ENCODE measurements at places on chromosomes 7 and 10.

DNA sequence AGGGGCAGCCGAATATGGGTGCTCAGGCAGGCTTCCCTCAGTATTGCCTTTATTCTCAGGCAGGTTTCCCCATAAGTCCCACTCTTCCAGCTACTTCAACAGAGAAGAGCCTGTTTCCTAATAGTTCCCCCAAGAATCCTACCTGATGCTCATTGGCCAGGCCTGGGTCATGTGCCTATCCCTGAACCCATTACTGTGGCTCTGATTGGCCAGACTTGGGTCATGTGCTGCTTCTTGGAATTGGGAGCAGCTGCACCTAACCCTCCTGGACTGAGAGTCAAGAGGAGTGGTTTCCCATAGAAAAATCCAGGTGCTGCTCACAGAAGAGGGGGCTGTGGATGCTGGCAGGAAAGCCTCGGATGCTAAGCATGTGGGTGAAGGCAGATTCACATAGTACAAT lies 21.7 kb downstream of the OPALIN start:
- DNase-seq: no peak

DNA sequence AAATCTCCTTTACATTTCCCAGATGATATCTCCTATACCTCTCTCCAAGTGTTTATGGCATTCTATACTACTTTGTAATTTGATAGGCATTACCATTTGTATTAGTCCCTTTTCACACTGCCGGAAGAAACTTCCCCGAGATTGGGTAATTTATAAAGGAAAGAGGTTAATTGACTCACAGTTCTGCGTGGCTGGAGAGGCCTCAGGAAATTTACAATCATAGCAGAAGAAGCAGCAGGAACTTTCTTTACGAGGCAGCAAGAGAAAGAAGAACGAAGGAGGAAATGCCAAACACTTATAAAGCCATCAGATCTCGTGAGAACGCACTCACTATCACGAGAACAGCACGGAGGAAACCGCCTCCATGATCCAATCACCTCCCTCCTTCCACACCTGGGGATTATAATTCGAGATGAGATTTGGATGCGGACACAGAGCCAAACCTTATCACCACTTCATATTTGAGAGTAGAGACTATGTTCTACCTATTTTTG lies 1194.6 kb downstream of the SORCS1 start:
- no peak for DNase-seq

DNA sequence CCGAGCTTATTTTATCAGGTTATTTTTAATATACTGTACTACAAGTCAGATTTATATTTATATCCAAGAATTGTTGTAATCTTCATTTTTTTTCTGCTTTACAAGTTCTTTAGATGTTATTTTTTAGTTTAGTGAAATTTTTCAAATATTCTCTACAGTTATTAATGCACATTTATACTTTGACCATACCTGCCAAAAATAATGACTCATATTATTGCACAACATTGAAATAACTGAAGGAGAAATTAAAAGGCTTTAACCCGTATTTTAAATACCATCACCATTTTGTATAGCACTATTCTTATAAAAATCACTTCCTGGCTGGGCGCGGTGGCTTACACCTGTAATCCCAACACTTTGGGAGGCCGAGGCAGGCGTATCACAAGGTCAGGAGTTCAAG lies 278.5 kb downstream of the BICC1 start:
- DNase-seq: no peak

- no peak for DNase-seq
Observed at GRCh38 chr7:19024261-19024660, 93.2 kb downstream of the TWIST1 start.

DNA sequence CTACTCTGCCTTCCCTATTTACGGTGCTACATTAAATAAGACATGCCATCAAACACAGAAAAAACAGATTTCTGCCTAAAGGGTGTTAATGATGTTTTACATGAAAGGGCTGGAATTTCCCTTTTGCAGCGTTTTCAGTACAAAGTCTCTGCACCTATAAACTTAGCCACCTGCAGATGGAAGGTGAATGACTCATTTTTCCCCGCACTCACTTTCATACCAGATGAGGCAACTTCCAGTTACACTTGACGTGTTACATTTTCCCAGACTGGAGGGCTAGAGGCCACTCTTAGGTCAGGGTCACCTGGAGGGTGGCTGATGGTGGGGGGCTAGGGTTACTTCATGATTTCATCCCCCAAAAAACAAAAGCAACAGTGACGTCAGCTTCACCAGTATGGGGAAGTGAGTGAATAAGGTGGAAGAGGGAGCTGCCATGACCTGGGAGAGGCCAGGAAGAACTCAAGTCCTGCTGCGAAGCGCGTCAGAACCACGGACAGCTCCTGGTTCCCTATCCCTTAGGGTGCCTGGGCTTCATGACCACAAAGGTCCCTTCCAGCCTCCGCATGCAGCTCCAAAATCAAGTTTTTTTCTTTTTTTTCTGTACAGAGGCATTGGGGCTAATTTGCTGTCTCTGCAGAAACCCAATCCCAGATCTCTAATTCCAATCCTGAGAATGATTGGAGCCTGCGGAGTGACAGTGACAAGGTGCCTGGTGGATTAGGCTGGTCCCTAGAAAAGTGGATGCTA lies 94.0 kb downstream of the ADARB2 start:
- peak; percentile 9 for DNase-seq

- peak; percentile 12 for DNase-seq
Observed at GRCh38 chr7:154960063-154960790, 42.7 kb downstream of the PAXIP1 start.

GRCh38 chr10:29923416-29923965 lies 135.9 kb downstream of the JCAD start:
- no peak for DNase-seq

GRCh38 chr10:119526621-119527592 lies 15.6 kb downstream of the RGS10 start:
- DNase-seq: no peak

DNA sequence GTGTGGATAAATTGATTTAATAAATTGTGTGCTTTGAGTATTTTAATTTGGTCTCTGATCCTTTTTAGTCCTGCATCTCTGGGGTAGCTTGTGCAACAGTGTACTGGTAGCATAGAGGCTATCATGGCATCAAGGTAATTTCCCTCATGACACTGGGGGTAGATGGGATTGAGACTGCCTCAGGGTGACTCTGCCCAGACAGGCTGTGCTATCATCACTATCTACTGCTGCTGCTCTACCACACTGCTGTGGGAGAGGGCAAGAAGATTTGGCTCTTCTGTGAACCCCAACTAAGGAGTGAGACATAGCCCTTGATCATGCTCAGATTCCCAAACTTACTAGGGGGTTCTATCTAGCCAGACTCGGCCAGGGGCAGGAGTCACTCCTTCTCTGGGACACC lies 43.6 kb upstream of the JAZF1 start:
- no peak for DNase-seq

- DNase-seq: no peak
Observed at GRCh38 chr10:10869592-10869991, 148.1 kb upstream of the CELF2 start.

GRCh38 chr7:80611779-80612178 lies 26.7 kb upstream of the CD36 start:
- peak; percentile 79 for DNase-seq

- peak; percentile 79 for DNase-seq
Observed at GRCh38 chr7:149071641-149072437, 18.7 kb downstream of the ZNF786 start.

- DNase-seq: no peak
Observed at GRCh38 chr10:51204701-51205100, 130.4 kb downstream of the PRKG1 start.

GRCh38 chr10:98125940-98126631 lies 8.4 kb upstream of the R3HCC1L start:
- no peak for DNase-seq

GRCh38 chr10:88211230-88211629 lies 347.8 kb downstream of the PTEN start:
- no peak for DNase-seq

DNA sequence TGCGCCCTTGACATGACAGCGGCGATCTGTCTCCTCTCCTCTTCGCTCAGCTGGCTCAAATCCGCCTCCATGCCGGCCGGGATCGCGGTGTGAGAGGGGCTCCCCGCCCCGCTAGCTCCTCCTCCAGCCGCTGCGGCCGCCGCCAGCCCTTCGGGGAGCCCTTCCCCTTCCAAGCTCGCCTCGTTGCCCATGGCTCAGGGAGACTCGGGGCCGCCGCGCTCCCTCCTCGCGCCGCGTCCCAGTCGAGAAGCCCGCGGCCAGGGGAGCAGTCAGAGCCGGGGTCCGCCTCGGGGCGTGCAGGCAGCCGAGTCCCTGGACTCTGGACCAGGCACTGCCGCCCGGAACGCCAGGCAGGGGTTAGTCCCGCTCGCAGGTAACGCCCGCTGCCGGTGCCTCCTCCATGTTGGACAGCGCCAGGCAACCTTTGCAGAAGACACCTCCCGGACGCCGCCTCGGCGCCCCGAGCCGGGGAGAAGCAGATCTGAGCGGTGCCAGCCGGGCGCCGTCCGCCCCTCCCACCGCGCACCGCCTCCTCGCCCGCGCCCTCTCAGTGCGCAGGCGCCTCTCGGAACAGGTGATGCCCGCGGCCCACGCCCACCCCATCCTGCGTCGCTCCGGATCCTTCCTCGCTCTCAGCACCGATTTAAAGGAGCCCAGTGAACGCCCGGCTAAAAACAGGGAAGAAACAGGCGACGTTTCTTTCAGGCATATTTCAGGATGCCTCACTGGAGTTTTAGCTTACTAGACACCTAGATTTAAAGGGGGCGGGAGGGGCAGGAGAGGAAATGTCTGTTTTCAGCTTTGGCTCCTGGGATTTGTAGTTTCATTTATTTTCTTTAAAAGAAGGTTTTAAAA lies at the start of gene PCLO:
Gene PCLO, minus strand, starts transcription at position 483 of the 855 bp plus-strand sequence. Its CDS starts 292 bp downstream, at position 191.
- DNase-seq: peak; percentile 92

DNA sequence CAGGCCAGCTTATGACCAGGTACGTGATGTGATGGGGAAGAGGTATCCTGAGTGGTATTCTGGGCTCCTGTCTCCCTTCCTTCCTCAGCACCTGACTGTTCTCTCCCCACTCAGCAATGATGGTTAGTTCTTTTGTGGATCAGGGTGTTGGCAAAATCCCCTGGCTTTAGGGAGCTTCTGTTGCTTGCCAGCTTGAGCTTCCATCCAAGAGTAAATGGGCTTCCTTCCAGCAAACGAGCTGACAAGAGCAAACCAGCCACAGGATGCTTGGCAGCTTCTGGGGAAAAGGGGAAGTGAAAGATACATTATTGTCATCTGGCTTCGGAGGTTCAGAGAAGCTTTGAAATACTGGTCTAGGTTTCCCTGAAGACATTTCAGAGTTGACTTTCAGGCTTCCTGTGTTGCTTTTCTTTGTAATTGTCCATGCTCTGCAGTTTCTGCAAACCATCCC lies 5.2 kb downstream of the DUSP5 start:
- peak; percentile 40 for DNase-seq

- no peak for DNase-seq
Observed at GRCh38 chr10:6068422-6068821, 6.3 kb upstream of the IL2RA start.

- no peak for DNase-seq
Observed at GRCh38 chr7:22176791-22177412, 180.1 kb downstream of the RAPGEF5 start.

GRCh38 chr7:37372750-37373149 lies 75.9 kb downstream of the ELMO1 start:
- DNase-seq: no peak

DNA sequence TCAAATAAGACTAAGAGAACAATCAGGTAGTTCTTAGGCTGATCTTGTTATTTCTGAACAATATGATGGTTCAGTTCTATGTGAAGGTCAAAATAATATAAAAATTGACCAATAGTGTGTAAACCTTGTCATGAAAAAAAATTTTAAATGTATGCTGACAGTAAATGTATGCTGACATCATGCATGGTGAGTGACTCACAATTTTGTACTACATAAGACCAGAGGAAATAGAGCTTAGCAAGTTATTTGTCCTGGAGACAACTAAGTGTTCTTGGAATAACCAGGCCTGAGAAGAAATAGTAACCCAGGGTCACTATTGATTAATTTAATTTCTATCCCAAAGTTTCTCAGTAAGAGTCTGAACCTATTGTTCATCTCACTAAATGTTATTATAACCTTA lies 182.2 kb upstream of the PCDH15 start:
- no peak for DNase-seq

- no peak for DNase-seq
Observed at GRCh38 chr10:97475936-97476594, 22.2 kb downstream of the MMS19 start.

DNA sequence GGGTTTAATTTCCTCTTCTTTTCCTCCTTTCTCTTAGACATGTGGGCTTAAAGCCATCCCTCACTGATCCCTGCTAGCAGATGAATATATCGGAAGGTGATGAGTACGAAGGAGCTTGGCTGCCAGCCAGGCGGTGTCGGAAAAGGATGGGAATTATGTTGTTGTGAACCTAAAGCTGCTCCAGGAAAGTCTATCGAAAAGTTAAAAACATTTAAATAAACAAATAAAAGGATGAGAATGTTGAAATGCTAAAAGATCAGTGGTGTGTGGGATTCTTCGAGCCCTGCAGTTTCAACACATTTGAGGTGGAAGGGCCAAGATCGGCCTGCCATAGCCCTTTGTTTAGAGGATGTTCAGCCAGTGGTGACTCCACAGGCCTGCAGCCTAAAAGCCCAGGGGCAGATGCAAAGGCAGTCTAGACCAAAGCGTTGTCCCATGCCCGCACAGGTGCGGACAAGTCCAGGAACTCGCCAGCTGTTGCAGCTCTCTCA lies 107.9 kb downstream of the JCAD start:
- no peak for DNase-seq
